ENCODE measurements at places on chromosomes 16 and 17.

DNA sequence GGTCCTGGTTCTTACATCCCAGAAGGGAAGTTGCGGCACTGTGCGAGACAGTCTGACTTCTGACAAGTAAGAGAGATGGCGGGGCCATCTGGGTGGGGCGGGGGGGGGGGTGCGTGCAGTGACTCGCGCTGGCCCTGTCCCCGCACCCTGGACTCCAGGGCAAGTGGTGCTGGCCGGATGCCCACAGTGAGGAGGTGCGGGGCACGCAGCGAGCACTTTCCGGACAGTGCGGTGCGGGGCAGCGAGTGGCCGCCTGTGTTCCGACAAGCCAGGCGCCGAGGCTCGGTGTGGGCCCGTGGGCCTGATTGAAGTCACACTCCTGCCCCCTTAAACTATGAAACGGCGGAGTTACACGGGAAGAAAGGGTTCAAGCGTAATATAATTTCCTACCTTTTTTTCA is 106.4 kb downstream of the BANP start:
- peaks cover 59% of the 10 kb centered on the region for H3K36me3 ChIP-seq
- no peak overlapping the region for H3K4me3 ChIP-seq
- peak; percentile 63 for DNase-seq
- no peaks in the 10 kb centered on the region for H3K27me3 ChIP-seq

- DNase-seq: no peak
- no peaks in the 10 kb centered on the region for H3K36me3 ChIP-seq
- H3K27me3 ChIP-seq: peaks cover 99% of the 10 kb centered on the region
- H3K4me1 ChIP-seq: peaks cover 9% of the 10 kb centered on the region
Observed at GRCh38 chr17:48723423-48724250, 652 bp downstream of the PRAC2 start.

- H3K27me3 ChIP-seq: no peaks in the 10 kb centered on the region
- no peak overlapping the region for H3K4me3 ChIP-seq
- DNase-seq: no peak
- peaks cover 3% of the 10 kb centered on the region for H3K36me3 ChIP-seq
- no peak overlapping the region for H3K27ac ChIP-seq
Observed at GRCh38 chr17:63571632-63572310, 21.5 kb downstream of the DCAF7 start.

DNA sequence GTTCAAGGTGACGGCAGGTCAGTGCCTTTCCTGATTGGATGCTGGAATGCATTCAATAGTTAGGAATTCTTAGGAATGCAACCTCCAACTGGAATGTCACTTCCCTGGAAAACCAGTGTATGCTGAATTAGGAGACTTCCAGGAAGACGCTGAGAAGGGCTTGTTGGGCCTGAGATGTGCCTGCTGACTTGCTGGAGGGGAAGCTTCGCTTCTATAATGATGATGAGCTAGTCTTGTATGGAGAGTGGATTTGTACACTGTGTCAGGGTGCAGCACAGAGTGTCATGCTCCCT is 45.6 kb downstream of the SMPD3 start:
- H3K27me3 ChIP-seq: no peaks in the 10 kb centered on the region
- H3K27ac ChIP-seq: no peak overlapping the region
- DNase-seq: no peak
- H3K4me1 ChIP-seq: no peaks in the 10 kb centered on the region

DNA sequence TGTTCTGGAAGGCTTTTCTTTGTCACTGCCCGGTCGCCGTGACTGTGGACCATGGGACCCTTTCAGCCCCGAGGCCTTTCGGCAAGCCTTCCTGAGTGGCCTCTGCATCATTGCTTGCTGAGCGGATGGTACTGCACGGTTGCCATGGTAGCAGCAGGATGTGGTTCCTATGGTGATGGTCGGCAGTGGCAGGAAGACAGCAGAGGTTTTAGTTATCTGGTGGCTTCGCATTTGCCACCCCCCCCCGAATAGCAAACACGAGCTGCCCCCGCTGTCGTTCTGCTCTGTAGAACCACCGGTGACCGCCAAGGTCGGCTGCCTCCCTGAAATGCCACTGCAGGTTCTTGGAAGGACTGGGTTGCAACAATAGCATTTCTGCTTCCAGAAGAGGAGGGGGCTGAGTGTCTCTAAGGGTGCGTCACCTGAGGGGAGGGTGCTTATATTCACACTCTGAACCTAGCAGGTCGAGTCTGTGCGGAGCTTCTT is 76.6 kb downstream of the CMIP start:
- peaks cover 42% of the 10 kb centered on the region for H3K4me1 ChIP-seq
- H3K27ac ChIP-seq: peak overlapping the region; percentile 67
- no peak overlapping the region for H3K4me3 ChIP-seq
- H3K36me3 ChIP-seq: peaks cover 15% of the 10 kb centered on the region
- H3K27me3 ChIP-seq: no peaks in the 10 kb centered on the region

DNA sequence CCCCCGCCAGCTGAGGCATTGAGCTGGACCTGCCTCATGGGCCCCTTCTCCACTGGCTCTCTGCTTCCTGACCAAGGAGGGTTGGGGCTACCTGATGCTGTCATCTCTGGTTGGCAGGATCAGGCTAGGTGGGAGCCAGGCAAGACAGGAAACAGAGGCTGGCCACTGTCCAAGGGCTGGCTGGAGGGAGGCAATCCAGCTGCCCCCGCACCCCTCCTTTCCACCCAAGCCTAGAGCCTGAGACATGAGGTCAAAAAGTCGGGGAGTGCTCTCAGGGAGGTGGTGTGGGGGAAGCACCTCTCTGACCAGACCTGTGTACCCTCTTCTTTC is 14.5 kb downstream of the NGFR start:
- H3K4me1 ChIP-seq: peaks cover 7% of the 10 kb centered on the region
- no peak overlapping the region for H3K4me3 ChIP-seq
- no peaks in the 10 kb centered on the region for H3K36me3 ChIP-seq
- no peak for DNase-seq
- H3K27me3 ChIP-seq: no peaks in the 10 kb centered on the region

GRCh38 chr17:29116804-29117753 is 63.1 kb downstream of the MYO18A start:
- peaks cover 25% of the 10 kb centered on the region for H3K4me1 ChIP-seq
- peaks cover 81% of the 10 kb centered on the region for H3K36me3 ChIP-seq
- no peak overlapping the region for H3K4me3 ChIP-seq
- H3K27ac ChIP-seq: peak overlapping the region; percentile 57
- DNase-seq: peak; percentile 73
- H3K27me3 ChIP-seq: no peaks in the 10 kb centered on the region

GRCh38 chr17:51957786-51958185 is 200.7 kb downstream of the CA10 start:
- H3K36me3 ChIP-seq: no peaks in the 10 kb centered on the region
- no peaks in the 10 kb centered on the region for H3K27me3 ChIP-seq
- no peak overlapping the region for H3K27ac ChIP-seq

DNA sequence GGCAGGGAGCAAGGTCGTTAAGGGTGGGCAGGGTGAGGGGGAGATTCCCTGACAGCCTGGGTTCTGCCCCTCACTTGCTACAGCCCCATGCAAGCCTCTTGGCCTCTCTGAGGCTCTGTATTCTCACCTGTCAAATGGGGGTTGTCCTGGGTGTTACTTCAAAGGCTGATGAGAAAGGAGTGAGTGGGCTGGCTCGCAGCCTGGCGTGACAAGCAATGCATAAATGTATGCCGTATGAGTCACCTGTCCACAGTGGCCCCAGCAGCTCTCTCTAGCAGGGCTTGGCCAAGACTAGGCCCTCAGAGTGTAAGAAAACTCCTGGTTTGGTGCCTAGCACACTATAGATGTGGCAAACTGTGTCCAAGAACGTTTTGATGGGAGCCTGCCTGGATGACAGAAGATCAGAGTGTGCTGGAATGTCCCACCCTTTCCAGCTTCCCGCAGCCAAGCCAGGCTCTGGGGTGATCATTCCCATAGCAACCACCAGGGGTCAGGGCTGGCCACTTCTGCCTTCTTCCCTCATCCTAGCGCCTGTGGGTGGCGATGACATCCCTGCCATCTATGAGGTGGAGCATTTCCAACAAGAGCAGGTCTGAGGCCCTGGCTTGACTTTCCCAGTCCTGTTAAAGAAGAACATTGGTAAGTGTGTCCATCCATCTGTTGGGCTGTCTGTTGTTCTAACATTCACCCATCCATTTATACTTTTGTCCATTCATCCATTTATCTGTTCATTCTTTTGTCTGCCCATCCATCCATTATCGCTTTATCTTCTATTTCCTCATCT is 37.2 kb upstream of the ADGRG1 start:
- H3K27ac ChIP-seq: peak overlapping the region; percentile 20
- peaks cover 13% of the 10 kb centered on the region for H3K4me1 ChIP-seq
- H3K36me3 ChIP-seq: no peaks in the 10 kb centered on the region
- peak; percentile 85 for DNase-seq

- DNase-seq: peak; percentile 90
- H3K27me3 ChIP-seq: no peaks in the 10 kb centered on the region
- H3K27ac ChIP-seq: peak within 1 kb of the TSS; percentile 48
- no peaks in the 10 kb centered on the region for H3K36me3 ChIP-seq
- H3K4me1 ChIP-seq: peaks cover 19% of the 10 kb centered on the region
Observed at GRCh38 chr16:55832773-55833691, at the start of gene CES1. Gene CES1, minus strand, starts transcription at chr16:55833096. Its CDS starts 41 bp downstream, at chr16:55833055.

DNA sequence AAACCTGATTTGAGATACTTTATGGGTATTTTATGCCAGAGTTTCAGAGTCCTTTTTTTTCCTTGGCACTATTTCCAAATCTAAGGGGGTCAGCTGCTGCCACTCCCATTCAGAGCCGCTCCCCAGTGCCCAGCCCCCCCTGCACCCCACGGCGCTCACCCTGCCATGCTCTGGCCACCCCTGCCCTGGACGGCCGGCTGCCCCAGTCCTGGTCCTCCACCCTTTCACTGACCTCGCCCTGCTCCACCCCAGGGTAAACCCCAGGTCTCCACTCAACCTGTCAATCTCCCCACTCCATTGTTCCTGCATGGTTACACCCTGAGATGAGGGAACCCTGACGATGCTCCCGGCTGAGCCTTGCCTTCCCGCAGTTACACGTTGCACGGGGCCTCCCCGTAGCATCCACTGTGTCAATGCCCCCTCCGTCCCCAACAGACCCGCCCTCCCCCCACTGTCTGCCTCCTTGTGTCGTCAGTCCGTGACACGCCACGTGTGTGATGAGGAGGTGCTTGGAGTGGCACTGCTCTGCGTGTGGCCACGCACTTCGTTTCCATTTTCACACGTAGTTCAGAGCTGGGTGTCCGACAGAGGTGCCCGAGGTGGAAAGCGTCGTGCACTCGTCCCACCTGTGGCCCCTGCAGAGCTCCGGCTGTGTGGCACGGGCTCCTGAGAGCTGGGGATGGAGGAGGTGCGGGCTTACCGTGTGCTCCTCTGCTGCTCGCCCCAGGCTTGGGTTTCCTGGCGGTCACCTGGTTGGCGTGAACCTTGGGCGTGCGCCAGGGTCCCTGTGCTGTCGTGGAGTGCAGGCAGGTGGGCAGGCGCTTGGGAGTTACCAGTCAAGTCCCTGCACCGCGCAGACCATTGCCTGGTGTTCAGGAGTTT is 116.5 kb downstream of the BANP start:
- no peaks in the 10 kb centered on the region for H3K4me1 ChIP-seq
- no peak overlapping the region for H3K27ac ChIP-seq
- H3K4me3 ChIP-seq: no peak overlapping the region
- DNase-seq: no peak

- H3K27me3 ChIP-seq: no peaks in the 10 kb centered on the region
- H3K4me3 ChIP-seq: no peak overlapping the region
- peaks cover 10% of the 10 kb centered on the region for H3K4me1 ChIP-seq
- DNase-seq: no peak
Observed at GRCh38 chr17:57609125-57609877, 135.8 kb downstream of the CCDC182 start.

GRCh38 chr17:39598630-39599003 is 9.1 kb downstream of the NEUROD2 start:
- H3K27ac ChIP-seq: no peak overlapping the region
- DNase-seq: no peak
- peaks cover 4% of the 10 kb centered on the region for H3K4me1 ChIP-seq
- H3K36me3 ChIP-seq: no peaks in the 10 kb centered on the region

DNA sequence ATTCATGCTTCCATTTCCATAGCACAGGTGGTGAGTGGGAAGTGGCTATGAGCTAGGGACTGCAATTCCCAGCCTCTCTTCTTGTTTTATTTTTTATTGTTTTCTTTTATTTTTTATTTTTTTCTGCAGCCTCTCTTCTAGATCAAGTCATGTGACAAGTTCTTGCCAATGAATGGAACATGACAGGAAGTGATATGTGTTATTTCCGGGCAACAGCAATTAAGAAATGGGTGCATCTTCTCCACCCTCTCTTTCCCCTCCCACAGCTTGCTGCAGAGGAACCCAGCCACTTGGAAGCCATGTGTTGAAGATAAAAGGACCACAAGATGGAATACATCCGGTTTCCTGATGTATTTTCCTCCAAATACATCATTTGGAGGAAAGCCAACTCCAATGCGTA is 23.6 kb downstream of the IRX5 start:
- H3K4me1 ChIP-seq: no peaks in the 10 kb centered on the region
- DNase-seq: no peak
- H3K27ac ChIP-seq: no peak overlapping the region
- no peak overlapping the region for H3K4me3 ChIP-seq
- H3K27me3 ChIP-seq: peaks cover 3% of the 10 kb centered on the region

DNA sequence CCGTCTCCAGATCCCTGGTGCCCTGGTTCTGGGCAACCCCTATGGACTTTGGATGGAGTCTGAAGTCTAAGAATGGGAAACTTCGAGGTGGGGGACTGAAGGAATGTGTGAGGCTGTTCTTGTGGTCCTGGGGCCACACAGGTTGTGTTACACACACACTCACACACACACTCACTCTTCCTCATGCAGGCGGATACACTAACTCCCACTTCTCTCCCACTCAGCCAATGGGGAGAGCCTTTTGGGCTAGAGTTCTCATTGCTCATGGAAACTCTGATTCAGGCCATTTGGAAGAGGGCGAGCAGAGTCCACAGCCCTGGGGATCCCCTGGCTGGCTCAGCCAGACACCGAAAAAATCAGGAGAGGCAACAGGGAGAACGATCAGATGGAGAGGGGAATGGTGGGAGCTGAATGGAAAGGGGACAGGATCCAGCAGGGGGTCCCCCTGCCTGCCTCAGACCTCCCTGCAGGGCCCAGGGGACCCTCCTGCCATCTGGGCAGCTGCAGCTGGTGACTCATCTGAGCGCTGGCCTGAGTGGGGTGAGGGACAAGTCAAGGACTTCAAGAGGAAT is 9.1 kb downstream of the IGFBP4 start:
- H3K27ac ChIP-seq: peak overlapping the region; percentile 65
- no peaks in the 10 kb centered on the region for H3K27me3 ChIP-seq
- H3K36me3 ChIP-seq: peaks cover 50% of the 10 kb centered on the region
- DNase-seq: no peak

GRCh38 chr17:56826611-56827414 is 6.9 kb downstream of the C17orf67 start:
- no peaks in the 10 kb centered on the region for H3K27me3 ChIP-seq
- H3K36me3 ChIP-seq: peaks cover 6% of the 10 kb centered on the region
- H3K4me1 ChIP-seq: no peaks in the 10 kb centered on the region
- H3K4me3 ChIP-seq: no peak overlapping the region
- no peak overlapping the region for H3K27ac ChIP-seq

GRCh38 chr17:36510636-36511035 is 24.0 kb downstream of the MYO19 start:
- H3K27me3 ChIP-seq: no peaks in the 10 kb centered on the region
- H3K27ac ChIP-seq: no peak overlapping the region
- H3K36me3 ChIP-seq: peaks cover 77% of the 10 kb centered on the region
- H3K4me3 ChIP-seq: no peak overlapping the region

Measured in left lung (tissue), 14 donors.